Urinary bladder (tissue), 4 donors: ENCODE measurements at places on chromosomes 1 and 21.

- DNase-seq = no peak
These were observed 25.0 kb downstream of the PRDX6 start for GRCh38 chr1:173502104-173502503.

DNA sequence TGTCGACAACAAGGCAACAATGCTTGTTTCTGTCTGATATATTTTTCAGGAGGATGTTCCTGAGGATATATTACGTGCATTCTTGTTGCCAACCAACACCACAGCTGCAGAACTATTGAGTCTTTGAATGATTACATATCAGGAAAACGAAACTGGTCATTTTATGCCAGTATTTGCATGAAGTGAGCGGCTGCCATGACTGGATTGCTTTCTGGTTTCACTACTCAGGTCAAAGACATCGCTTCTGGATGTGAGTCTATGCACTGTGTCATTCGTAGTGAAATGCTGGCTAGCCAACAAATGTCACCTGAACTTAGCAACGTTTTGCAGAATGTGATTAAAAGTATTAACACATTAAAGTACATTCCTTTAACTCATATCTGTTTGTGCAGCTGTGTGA lies 35.8 kb upstream of the OLFM3 start:
- no peak for DNase-seq

- DNase-seq = no peak
These were observed 43.4 kb upstream of the PIGV start for GRCh38 chr1:26744075-26744959.

DNA sequence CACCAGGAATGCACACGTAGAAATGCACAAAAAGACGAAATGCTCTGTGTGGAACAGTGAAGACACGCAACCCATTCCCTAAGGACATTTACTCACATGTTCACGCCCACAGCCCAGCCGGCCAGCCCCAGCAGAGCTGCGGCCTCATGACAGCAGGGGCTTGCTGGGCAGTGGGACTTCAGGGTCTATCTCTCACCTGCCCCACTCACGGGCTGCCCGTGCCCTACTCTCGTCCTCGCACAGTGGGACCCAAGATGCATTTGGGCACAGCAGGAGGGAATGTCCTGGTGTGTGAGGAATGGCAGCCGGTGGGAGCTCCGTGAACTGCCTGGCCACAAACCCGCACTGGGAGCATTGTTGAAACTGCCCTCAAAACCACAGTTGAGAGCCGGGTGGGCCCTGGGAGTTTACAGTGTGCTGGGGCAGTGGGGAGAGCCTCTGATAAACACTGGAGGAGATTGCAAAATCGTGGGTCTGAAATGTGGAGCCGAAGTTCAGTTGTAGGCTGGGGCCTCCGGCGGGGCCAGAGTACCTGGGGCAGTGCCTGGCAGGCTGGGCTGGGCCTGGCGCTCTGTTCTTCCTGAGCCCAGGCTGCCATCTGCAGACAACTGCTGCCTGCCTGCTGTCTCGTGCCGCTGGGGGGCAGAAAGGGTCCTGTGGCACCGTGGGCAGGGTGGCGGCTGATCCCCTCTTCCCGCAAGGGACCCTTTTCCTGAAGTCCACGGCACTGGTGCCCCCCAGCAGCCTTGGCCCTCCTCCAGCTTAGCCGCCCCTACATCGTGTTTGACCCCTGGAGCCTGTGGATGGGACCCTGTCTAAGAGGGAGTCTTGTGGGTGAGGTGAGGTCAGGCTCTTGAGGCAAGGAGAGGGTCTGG lies 20.7 kb upstream of the POFUT2 start:
- DNase-seq = no peak

DNA sequence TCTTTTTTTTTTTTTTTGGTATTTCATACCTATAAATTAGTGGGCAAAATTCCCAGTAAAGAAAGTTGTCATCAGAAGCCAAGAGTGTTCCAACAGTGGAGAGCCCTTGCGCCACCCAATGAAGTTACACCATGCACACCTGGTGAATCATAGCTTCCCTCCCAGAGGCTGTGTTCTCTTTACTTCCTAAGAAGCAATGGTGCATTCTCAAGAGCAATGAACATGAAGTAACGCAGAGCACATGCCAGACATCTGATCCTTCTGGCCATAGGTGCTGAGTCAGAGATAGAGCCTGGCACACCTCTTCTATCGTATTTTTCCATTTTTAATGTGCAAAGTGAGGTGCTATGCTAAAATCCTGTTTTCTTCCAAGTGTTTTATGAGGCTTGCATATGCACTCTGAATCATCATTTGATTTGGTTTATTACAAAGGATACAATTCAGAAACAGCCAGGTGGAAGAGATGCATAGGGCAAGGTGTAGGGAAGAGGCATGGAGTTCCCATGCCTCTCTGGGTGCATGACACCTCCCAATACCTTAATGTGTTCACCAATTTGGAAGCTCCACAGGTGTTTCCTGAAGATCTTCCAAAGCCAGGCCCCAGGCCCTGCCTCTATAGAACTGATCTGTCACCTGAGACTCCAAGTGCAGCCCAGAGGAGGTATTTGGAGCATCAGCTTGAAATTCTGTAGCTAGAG lies 408.0 kb downstream of the SIPA1L2 start:
- no peak for DNase-seq

GRCh38 chr1:29280409-29281131 lies 44.2 kb downstream of the PTPRU start:
- DNase-seq = no peak

DNA sequence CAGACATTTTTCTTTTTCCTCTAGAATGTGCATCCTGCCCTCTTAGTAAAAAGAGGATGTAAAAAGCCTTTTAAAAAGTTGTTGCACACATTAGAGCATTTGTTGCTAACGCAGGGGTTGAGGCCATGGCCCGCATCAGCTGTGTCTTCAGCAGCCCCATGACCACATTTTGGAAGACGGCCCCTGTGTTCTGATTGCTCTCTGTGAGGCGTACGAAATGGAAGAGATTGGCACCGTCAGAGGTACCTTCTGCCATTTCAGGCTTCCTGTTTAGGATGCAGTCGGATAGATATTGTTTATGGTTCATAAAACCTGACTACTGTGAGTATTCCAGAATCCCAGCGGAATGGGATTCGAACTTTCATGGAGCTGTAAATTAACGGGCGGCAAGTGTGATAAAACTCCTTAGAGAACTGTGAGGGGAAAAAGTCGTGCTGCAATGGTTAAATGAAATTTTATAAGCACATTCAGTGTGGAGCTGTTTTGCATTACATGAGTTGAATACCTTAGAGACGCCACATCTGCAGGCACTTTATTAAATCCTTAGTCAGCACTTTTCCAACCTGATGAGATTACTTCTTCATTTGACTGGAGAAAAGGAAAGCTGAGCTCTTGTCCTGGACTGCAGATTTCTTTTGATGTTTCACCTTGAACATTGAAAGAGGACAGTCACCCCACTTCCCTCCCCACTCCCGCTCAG lies 273.9 kb downstream of the TM2D1 start:
- DNase-seq = no peak

DNA sequence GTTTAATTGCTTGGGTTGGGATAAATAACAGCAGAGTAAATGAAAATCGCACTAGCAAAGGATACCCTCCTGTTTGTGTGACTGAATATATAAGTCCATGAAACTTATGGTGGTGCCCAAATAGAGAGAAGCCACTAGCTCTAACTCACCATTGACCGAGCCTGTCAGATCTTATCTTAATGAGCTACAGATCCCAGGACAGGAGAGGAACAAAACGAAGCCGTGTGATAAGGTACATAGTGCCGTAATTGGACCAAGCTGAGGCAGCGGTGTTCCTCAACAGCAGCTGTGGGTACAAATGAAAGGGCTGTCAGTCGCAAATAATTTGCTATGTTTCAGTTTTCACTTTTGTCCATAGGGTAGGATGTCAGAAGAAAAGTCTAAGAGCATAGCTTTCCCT lies 276.1 kb downstream of the PTBP2 start:
- DNase-seq = no peak

- no peak for DNase-seq
These were observed 1.1 kb upstream of the ADIPOR1 start for GRCh38 chr1:202959276-202959620.

- DNase-seq = no peak
These were observed at the start of gene MCOLN2 for GRCh38 chr1:84996846-84997666. TSS of gene MCOLN2 (minus strand) at chr1:84997113. CDS start at chr1:84996872, 241 bp downstream.

DNA sequence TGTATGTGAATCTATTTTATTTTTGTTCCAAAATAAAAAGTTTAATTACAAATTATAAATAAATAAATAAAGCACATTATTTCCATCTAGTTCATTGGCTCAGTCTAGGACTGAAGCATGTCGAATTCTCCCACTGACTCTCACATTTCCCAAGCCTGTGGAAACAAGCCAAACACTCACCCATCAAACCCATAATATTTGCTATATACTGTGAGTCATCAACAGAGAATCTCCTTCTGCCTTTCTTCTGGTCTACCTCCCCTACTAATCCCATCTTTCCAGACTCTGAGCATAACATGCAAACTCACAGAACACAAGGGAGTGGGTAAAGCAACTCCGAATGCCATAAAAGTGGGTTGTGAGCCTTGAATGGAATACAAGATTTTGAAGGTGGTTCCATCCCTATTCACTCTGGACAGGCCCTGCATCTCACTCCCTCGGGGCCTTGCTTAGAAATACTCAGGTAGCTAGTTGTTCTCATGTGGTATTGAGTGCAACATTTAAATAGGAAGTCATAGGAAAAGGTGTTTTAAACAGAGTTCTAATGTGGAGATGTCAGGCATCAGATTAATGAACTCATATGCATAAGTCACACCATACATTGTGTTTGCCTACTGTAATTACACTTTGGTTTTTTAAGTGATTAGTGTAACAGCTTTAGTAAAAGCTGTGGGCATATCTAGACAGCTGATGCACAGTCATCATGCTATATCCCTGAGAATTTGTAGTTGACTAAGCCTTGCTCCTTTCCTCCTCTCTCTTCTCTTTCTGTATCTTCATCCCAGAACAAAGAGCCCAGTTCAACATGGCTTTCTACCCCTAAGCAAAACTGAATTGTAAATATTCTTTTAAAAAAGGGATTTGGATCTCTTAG lies 47.0 kb downstream of the F5 start:
- DNase-seq = no peak

GRCh38 chr1:84619383-84620102 lies 45.3 kb upstream of the CTBS start:
- DNase-seq = peak; percentile 8

GRCh38 chr1:182255494-182255893 lies 136.1 kb downstream of the GLUL start:
- DNase-seq = no peak

- no peak for DNase-seq
These were observed 171.5 kb downstream of the ADSS2 start for GRCh38 chr1:244280201-244280600.

DNA sequence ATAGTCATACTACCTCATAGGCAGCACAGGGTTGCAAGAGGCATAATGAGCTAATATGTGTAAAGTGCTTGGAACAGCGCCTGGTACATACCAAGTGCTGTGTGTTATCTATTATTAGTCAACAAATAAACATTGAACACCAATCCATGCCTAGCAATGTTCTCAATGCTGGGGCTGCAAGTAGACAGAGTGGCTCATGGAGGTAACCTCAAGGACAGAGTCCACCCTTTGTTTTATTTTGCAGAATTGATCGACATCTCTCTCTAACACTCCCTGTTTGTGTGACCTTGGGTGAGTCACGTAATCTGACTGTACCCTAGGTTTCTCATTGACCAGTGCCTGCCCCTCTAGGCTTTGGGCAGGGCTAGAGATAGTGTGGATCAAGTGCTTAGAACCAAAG lies 164.0 kb upstream of the KLHDC7A start:
- DNase-seq = no peak

DNA sequence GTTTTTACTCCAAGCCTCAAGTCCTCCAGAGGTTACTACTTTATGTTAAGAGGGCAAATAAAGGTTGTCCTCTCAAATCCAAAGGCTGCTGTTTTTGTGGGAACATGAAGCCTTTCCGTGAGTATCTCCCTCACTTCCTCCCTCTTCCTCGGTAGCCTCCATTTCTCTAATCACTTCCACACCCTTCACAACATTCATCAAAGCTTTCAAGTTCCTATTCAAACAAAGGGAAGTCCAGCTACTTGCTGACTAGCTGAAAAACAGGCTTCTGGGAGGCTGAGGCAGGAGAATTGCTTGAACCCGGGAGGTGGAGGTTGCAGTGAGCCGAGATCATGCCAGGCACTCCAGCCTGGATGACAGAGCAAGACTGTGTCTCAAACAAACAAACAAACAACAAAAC lies 6.6 kb upstream of the CD48 start:
- DNase-seq = no peak

- DNase-seq = no peak
These were observed 23.4 kb downstream of the NFASC start for GRCh38 chr1:204894031-204894430.

DNA sequence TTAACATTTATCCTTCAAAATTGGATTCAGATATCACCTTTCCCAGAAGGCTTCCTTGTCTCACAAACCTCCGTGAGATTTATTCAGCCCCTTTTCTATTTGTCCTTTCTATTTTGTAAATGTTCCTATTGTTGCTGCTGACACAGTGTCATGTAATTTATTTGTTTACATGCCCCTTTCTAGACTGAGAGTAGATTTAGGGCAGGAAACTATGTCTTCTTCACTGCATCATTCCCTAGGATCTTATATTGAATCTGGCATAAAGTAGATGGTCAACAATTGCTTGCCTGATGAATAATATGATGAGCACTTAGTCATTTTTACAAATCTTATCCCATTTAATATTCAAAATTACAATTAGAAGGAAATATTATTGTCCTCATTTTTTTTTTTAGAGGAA lies 8.1 kb upstream of the CNN3 start:
- DNase-seq = no peak

- DNase-seq = no peak
These were observed 24.4 kb downstream of the SNAP47 start for GRCh38 chr1:227759341-227760300.

DNA sequence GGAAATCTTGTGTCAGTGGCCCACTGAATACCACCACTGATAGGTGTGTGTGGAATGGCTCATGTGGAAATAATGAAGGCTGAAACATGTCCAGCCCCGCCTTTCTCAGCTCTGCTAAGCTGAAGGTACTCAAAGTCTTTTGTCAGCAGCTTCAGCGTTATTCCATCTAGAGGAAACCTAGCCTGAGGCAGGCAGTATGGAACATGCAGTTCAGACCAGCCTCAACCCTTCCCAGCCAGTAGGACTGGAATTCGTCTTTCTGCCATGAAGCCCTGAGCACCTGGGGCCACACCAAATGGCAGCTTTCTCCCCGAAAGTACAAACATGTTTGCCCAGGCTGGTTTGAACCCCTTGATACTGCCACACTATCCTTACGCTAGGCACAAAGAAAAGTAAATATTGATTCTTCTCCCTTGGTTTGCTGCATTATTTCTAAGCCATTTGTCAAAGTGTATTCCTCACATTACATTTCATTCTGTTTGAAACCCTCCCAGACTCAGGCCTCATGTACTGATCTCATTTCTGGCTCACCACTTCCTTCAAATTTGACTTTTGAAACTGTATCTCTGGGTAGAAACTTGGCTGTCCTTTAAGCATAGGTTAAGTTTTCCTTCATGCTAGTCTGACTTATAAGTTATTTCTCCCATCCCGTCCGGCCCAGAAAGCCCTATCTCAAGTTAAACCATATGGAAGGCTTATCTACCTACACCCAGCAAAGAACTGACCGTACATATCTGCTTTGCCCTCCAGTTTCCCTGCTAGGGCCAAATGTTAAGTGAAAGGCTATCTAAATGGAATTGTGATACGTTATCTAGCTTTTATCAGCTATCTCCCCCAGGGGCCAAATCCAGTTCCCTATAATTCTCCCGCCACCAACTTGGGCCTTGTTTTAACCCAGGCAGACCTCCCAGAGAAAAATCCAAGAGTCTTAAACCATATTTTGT lies 45.7 kb upstream of the HOOK1 start:
- no peak for DNase-seq

- no peak for DNase-seq
These were observed 221.2 kb upstream of the USP25 start for GRCh38 chr21:15508554-15508953.
